ENCODE measurements at places on chromosomes 16 and 17. TPM values are rescaled to one million over a fixed set of nuclear protein-coding genes. Genes with fewer than 3 reads are reported as not detected.

DNA sequence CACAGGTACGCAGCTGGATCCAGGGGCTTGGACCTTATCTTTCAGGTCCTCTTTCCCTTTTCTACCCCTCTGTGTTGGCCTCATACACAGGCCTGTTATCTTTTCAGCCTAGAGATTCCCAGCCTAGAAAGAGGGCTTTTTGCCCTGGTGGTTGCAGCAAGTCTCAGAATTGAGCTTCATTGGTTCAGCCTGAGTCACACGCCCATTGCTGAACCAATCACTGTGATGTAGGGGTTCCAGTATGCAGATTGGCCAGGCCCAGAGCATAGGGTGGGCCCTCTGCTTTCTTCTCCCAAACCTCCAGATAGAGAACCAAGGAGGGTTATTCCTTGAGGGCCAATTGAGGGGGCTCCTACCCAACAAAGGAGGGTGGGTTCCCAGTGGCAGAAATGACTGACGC, 32.8 kb downstream of the GPT2 start:
- DNase-seq, result peak; percentile 84

GRCh38 chr16:31206776-31207175, 4.2 kb upstream of the PYCARD start:
- no peak for DNase-seq

DNA sequence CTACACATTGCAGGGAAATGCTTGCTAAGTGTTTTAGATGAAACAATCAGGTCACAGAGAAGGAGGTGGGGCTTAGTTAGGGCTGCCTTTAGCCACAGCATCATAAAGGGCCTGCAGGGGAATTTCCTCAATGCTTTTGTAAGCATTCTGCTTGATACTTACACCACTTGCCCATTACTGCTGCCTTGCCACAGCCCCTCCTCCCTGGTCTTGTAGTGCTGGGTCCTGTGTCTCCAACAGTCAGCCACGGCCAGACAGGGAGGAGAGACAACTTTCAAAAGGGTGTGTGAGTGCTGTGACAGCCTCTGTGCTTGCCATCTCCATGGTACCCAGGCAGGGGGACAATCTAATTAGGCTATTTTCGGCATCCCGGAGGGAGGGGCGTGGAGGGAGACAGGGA, 111.2 kb downstream of the SHISA9 start:
- DNase-seq, result no peak

DNA sequence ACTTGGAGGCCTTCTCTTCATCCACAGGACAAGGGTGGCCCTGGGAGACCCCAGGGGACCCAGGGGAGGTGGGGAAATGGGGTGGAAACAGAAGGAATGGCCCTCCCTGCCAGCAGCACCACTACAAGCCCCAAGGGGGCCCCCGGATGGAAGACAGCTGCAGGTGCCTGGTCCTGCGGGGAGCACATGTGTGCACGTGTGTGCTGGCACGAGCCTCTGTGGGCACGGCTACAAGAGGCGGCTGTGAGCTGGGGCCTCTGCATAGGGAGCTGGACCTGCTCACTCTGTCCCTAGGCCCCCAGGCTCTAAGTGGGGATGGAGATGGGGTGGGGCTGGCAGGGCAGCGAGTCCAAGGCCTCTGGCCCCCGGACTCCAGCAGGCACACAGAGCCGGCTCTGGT, 13.2 kb upstream of the AATK start:
- DNase-seq, result no peak

- DNase-seq, result peak; percentile 58
Measured at GRCh38 chr17:28500712-28501379, 5.3 kb upstream of the FOXN1 start.

- no peak for DNase-seq
Measured at GRCh38 chr17:34706029-34706428, 126.6 kb downstream of the TMEM132E start.

DNA sequence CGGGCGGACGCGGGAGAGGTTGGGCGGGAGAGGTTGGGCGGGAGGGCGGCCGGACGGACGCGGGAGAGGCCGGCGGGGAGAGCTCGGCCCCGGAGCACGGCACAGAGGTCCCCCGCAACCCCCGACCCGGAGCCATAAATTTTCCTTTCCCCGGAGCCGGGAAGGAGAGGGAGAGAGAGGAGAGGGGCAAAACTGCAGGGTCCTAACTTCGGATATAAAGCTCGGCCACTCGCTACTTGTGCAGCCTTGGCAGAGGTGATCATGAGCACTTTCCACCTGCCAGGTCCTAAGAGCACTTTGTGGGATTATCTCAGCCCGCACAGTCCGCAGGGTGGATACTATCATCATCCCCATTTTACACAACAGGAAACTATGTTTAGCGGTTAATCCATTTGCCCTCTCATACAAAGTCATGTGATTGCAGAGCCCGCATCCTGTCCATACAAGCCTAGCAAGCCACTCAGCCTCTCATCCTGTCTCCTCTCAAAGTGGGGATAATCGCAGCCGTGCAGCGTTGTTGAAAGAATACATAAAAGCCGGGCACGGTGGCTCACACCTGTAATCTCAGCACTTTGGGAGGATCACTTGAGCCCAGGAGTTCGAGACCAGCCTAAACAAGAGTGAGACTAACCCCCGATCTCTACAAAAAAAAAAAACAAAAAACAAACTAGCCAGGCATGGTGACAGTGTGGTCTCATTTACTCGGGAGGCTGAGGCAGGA, 780 bp upstream of the DCAKD start:
- peak; percentile 69 for DNase-seq

- peak; percentile 93 for DNase-seq
Measured at GRCh38 chr17:4004517-4005295, 40.5 kb upstream of the ATP2A3 start.

- DNase-seq, result no peak
Measured at GRCh38 chr17:40577611-40578065, 12.4 kb upstream of the CCR7 start.

- peak; percentile 91 for DNase-seq
Measured at GRCh38 chr17:38706505-38707216, 1.6 kb downstream of the MLLT6 start.

- DNase-seq, result no peak
Measured at GRCh38 chr16:77624085-77624484, 98.2 kb upstream of the NUDT7 start.

GRCh38 chr16:74942566-74942965, 42.4 kb downstream of the WDR59 start:
- DNase-seq, result no peak

DNA sequence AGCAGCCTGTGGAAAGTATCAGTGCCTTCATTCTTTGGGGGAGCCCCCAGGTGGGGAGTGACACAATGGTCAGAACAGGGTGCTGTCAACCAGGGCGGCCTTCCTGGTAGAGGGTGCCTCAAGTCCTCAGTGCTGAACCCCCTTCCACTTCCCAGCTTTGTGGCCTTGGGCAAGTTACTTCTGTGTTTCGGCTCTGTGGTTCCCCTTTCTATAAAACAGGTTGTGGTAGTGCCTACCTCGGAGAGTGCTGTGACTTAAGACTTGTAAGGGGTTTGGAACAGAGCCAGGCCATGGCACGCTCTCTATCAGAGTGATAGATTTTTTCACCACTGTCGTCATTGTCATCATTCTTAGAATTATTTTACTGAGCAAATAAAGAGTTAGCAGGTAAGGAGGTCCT, 141.1 kb downstream of the CCDC182 start:
- no peak for DNase-seq

DNA sequence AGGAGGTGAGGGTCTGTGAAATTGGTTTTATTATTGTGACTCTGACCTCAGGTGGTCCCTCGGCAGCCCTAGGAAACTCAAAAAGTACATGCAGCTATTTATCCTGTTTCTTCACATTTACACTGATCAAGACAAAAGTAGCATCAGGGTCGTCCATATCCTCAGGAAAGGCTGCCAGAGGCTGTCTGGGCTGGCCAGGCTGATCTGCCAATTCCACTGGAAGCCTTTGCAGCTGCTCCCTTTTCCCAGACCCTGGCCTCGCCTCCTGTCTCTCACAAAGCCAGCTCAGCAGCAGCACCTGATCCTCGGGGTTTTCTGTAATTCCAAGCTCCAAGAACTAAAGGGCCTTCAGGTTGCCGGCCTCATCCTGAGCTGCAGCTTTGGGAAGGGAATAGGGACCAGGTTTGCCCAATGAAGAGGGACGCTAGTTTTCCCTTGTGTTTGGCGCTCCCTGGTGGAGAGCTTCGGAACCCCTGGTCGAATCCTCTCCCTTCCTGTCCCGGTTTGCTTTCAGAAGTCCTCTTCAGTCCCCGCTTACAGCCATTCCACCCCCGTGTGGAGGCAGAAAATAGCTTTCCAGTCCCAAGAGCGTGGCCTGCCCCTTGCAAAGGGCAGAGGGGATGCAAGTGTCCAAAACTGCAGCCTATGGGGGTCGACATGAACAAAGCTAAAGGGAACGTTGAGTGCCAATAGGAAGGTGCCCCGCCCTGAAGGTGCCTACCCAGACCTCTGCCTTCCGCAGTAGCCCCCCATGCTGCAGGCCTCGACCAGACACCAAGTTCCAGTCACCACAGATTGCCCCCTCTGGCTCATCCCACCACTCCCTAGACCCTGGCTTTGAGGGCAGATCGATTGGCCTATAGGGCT, 13.4 kb downstream of the MFSD6L start:
- DNase-seq, result peak; percentile 85

- peak; percentile 88 for DNase-seq
Measured at GRCh38 chr17:40092581-40092980, 7.8 kb downstream of the NR1D1 start.

DNA sequence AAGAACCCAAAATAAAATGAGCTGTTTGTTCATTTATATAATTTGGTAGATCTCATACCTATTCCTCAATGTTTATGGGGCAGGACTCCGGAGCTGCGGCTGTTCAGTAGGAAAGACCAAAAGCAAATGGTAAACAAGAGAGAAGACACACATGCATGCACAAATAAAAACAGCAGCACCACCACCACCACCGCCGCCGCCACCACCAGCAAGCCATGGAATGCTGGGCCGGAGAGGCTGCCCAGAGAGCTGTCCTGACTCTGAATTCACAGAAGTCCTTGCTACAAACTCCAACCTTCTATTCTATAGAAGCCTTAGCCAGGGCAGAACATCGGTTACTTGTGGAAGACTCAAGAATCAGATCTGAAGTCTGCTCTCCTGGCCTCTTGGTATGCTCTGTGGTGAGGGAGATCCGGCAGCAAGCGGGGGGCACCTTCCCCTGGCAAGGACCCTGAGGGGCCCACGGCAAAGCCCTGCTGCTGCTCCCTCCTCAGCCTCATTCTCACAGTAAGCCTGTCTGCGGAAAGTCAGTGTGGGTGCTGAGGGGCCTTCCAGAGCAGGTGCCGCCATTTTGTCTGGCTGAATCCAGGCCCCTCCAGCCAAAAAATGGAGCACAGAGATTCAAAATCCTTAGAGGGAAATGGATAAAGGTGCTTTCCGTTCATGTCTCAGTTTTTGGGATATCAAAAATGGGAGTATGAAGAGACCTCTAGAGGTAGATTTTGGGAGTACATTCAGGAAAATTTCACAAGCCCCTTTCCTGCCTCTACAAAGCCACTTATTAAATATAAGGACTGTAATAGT, 6.4 kb upstream of the FOXJ1 start:
- peak; percentile 94 for DNase-seq

DNA sequence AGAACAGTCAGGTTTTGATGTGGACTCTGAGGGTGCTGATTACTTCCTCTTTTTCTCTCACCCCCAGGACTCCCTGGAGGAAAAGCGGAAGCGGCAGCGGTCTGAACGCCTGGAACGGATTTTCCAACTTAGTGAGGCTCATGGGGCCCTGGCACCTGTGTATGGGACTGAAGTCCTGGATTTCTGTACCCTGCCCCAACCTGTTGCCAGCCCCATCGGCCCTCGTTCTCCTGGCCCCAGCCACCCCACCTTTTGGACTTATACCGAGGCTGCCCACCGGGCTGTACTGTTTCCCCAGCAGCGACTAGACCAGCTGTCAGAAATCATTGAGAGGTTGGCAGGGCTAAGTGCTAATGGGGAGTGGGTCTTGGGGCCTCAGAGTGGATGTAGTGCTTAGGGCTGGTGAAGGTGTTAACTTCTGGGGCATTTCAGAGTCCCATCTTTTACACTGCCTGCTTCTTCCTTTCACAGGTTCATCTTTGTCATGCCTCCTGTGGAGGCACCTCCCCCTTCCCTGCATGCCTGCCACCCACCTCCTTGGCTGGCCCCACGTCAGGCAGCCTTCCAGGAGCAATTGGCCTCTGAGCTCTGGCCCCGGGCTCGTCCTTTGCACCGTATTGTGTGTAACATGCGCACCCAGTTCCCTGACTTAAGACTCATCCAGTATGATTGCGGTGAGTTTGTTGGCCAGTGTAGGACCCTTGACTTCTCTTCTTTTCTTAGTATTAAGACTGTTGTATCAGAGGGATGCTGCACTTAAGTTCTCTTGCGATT, 19.1 kb upstream of the PHKG2 start:
- DNase-seq, result peak; percentile 60

DNA sequence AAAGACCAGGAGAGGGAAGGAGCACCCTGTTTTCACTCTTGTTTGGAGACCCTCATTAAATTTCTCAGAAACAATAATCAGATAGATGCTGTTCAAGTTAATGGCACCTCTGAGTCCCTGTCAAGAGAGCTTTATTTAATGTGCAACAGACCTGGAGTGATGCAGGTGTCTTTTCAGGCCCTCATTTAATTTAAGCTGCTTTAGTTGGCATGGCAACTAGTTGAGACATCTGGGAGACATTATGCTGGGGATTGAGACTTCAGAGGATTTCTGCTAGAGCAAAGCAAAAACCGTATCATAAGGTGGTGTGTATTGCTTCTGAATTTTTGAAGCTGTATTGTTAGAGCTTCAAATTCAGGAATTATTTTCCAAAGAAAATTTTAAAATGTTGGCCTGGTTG, 108.5 kb downstream of the NLK start:
- DNase-seq, result no peak

- DNase-seq, result peak; percentile 73
Measured at GRCh38 chr17:73423159-73423715, 111.4 kb upstream of the CDC42EP4 start.

DNA sequence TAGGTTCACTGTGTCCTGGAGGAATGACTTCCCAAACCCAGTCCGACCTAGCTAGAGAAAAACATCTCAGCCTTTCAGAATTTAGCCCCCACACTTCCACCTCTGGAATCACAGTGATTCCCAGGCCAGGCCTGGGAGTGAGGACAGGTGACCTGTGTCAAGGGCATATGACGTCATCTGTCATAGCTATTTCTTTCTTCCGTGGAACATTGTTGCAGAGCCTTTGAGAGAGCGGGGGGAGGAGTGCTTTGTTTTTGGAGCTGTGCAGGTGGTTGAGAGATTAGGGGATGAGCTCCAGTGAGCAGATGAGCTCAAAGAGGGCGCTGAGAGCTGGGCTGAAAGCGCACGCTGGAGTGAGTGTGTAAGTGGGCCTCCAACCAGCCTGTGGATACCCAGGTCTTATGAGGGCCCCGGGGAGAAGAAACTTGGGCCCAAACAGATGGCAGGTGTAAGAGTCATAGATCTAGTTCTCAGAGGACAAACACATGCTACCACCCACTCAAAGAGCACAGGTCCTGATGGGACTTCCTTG, 344.8 kb downstream of the SNX29 start:
- DNase-seq, result no peak

LLGL2 gene
- total RNA-seq, result 0.59 TPM

STH gene
- not detected for total RNA-seq

CA7 gene
- not detected for total RNA-seq

CACNG5 gene
- not detected for total RNA-seq

AANAT gene
- not detected for total RNA-seq

SMTNL2 gene
- not detected for total RNA-seq

KRT25 gene
- not detected for total RNA-seq

MEIOB gene
- not detected for total RNA-seq

MYH1 gene
- not detected for total RNA-seq

GUCY2D gene
- not detected for total RNA-seq

APOBR gene
- under 0.01 TPM for total RNA-seq

CCDC200 gene
- total RNA-seq, result not detected

ABCA9 gene
- total RNA-seq, result 16.8 TPM

SLFN12 gene
- 25.6 TPM for total RNA-seq

NGFR gene
- total RNA-seq, result 0.29 TPM

ZDHHC1 gene
- 9.0 TPM for total RNA-seq

STUB1 gene
- total RNA-seq, result 88.1 TPM

PMM2 gene
- 39.5 TPM for total RNA-seq

EXOC3L1 gene
- not detected for total RNA-seq

CES5A gene
- not detected for total RNA-seq
